ENCODE measurements at places on chromosomes 5 and 9.
A peak's percentile ranks its signal among the peaks of the same experiment; 100 is the strongest.

GRCh38 chr5:124735169-124735858 lies 11.1 kb downstream of the ZNF608 start:
- DNase-seq: no peak

DNA sequence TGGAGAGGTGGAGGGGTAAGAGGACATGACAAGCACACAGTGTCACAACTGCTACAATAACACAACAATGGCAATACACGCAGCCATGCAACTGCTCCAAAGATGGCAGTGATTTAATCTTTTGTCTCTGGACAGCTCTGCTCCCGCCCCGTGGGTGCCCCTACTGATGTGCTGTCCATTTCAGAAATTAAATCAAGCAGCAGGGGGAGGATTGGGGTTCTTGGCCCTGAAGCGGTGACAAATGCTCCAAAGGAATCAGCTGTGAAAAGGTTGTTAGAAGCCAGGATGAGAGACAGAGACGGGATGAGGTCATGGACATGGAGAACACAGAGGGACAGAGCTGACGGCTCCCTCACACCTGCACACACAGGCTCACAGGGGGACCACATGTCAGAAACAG lies 22.6 kb downstream of the CNTFR start:
- DNase-seq: no peak

GRCh38 chr5:10311595-10312425 lies 4.1 kb upstream of the CMBL start:
- DNase-seq: no peak

GRCh38 chr5:173045474-173045873 lies 10.7 kb upstream of the CREBRF start:
- DNase-seq: no peak

DNA sequence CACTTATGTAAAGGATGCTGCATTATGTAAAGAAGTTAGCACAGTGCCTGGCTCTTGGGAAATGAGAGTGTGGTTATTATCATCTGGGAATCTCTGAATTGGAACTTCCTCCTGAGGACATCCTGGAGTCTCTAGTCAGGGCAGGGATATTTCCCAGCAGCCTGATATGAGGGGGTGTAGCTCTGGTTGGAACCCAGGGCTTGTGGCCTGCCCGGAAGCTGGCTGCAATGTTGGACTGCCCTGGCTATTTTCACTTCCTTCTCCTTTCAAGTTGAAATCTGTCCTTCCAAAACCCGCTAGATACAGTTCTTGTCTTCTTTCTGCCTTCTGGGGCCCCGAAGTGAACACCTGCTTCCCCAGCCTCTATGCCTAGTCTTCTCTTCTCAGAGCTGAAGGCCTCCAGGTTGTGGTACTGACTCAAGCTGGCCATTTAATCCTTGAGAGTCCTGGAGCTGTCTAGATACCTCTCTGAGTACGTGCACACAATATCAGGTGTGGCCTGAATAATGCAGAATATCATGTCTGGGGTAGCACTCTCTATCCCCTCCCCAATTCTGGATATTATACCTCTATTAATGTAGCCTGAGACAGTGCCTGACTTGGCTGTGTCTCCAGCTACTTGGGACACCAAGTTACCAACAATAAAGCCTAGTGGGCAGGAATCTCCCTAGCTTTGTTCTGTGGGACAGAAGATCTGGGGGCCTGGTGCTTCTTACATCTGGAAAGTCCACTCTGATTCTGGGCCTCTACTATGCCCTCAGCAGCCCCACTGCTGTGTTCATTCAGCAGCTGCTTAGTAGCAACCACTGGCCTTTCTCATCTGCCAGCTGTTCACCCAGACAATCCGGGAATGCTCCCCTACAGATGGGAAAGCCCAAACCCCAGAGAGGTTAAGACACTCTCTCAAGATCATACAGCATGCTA lies 45.0 kb downstream of the SLC6A7 start:
- no peak for DNase-seq

GRCh38 chr5:91022518-91022917 lies 360.6 kb downstream of the ARRDC3 start:
- DNase-seq: no peak

- DNase-seq: peak; percentile 49
Observed at GRCh38 chr9:129665389-129665775, at the start of gene PRRX2. Gene PRRX2 (plus strand): TSS chr9:129665647. CDS start chr9:129665868, 221 bp downstream.

- no peak for DNase-seq
Observed at GRCh38 chr9:5025416-5025815, 40.3 kb downstream of the JAK2 start.

DNA sequence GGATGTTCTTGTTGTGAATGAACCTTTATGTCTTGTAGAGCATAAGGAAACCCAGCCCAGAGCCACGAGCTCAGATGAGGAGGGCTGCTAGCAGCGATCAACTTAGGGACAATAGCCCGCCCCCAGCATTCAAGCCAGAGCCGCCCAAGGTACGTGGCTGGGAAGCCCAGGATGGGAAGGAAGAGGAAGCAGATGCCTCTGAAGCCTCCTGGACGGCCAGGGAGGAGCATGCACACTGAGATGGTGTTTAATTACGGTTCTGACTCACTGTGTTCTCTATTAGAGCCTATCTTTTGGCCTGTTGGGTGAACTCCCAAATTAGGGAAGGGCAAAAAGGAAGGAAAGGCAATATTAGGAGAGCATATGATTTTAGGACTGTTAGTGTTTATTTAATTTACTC lies 75.3 kb downstream of the TJP2 start:
- no peak for DNase-seq

DNA sequence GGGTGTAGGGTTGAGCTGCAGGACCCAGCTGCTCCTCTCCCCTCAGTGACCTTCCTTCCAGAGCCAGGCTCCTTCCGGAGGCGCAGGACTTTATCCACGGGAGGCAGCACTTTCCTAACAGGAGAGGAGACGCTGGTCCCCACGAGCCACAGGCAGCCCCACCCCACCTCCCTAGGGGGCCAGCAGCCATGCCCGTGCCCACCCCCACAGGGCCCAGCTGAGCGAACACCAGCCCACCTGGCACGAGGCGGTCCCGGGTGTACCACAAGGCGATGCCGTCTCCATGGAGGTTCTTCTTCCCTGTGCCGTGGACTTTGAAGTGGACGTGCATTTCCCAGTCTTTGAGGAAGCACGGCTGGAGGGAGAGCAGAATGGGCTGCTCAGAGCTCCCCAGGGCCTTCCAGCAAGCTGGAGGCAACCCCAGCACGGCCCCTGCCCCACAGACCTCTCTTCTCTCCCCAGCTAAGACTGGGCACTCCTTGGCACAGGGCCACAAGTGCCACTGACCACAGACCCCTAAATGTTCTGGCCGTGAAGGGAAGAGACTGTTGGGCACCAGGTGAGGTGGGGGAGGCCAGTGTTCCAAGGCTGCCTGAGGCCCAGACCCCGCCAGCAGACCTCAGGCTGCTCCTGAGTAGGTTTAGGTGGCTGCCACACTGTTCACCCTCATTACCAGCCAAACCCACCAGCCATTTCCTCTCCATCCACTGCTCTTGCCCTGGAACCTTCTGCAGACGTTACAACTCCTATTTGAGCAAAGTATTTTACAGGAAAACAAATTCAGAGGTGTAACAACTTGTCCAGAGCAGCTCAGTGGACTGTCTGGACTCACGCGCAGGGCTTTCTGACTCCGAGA lies 13.0 kb downstream of the LMAN2 start:
- no peak for DNase-seq
